GM04503 (cell line): ENCODE measurements at places on chromosomes 3 and 15.

DNA sequence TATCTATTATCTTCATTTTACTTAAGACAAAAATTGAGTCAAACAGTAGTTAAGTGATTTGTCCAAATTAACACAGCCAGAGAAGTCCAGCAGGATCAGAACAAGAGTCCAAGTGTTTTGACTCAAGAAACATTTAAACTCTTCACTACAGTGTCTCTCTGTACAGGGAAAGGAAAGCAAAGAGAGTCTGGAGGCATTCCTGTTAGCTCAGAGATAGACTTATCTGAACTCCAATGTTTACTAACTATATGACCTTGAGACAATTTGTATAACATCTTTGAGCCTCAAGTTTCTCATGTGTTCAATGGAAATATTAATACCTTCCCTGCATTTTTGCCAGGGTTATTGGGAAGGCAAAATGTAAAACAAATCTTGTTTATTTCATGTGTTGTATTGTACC lies 849.1 kb downstream of the DIPK2A start:
- no peak for DNase-seq

GRCh38 chr3:73086071-73086494 lies 24.6 kb downstream of the EBLN2 start:
- DNase-seq = no peak

GRCh38 chr3:111980716-111981456 lies 2.1 kb downstream of the ABHD10 start:
- no peak for DNase-seq

DNA sequence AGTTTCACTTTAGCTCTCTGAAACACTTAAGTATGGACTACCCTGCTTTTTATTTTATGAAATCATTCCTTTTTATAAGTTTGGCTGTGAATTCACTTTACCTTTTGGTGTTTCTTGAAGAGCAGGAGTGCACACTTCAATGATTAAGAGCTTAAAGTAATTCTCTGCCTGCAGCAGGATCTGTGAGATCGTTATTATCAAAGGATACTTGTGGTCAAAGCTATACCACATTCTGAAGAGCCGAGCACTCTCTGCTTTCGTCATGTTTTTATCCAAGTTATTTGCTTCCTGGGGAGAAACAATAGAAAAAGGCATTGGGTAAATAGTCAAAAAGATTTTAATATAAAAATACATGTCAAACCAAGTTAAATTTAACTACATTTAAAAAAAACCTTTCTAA lies 243.7 kb downstream of the CHST2 start:
- no peak for DNase-seq

DNA sequence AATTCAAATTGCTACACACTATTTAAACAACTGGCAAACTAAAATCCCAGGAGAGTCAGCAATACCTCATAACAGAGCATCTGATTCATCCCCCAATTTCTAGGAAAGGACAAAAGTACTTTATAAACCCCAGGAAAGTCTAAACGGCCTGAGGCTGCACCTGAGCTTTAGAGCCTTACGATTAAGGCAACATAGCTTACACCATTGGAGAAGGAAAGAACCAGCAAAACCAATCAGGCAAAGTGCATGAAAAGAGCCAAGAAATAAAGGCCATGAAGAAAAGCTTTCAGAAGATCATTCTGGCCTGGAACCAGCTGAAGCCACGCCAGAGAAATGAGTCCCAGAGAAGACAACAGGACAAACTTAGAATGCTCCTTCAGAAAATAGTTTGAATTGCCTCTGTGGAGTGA lies 48.1 kb downstream of the PTPN9 start:
- peak; percentile 42 for DNase-seq

- no peak for DNase-seq
Observed at GRCh38 chr3:132784502-132785025, 62.4 kb upstream of the NPHP3 start.

DNA sequence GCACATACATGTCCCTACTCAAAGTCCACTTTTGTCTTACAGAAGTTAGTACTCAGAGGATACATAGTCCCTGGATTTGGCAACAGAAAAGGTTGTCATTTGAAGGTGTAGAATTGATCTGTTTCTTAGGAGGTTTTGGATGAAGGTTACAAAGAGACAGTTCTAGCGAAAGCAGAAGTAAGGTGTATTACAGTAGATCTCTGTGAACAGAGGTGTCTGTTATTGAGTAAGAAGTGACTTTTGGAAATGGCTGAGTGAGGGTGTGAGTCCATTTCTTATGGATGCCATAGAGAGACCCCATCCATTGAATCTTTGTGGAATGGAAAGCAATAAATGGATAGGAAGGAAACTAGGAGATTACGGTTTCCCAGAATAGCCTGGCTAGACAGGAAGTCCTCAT lies 5.6 kb downstream of the ZNF662 start:
- no peak for DNase-seq

GRCh38 chr3:67419218-67419529 lies 235.2 kb downstream of the SUCLG2 start:
- DNase-seq = no peak

DNA sequence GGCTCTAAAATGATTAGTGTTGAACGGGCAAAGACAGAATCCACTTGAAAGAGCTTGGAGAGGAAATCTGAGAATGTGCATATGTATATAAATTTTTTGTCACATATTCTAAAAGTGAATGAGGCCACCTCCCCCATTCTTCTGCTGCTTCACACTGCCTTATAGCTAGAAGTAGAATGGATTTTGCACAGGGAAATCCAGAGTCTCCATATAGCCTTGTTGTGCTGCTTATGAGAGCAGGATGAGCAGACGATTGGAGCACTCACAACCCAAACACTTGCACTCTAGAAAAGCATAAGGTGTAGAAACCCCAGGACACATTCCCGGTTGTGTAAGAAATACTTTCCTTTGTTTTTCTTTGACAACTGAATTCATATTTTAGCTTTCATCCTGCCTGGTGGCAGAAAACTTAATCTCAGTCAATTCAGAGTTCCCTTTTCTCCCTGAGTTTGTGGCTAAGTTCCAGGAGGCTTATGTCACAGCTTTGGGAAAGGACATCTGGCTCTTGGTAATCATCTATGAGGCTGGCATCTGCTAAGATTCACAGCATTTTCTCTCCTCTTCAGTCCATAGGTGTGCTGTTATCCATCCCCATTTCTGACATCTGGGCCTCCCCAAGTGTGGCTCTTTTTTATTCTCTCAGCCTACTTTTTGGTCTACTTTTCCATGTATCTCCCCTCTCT lies 188.4 kb upstream of the PFN2 start:
- no peak for DNase-seq

GRCh38 chr3:4634894-4635293 lies 141.7 kb downstream of the ITPR1 start:
- DNase-seq = no peak

- DNase-seq = no peak
Observed at GRCh38 chr3:65811086-65811761, 227.5 kb downstream of the MAGI1 start.

- DNase-seq = no peak
Observed at GRCh38 chr3:112687211-112687610, 46.3 kb upstream of the CCDC80 start.

DNA sequence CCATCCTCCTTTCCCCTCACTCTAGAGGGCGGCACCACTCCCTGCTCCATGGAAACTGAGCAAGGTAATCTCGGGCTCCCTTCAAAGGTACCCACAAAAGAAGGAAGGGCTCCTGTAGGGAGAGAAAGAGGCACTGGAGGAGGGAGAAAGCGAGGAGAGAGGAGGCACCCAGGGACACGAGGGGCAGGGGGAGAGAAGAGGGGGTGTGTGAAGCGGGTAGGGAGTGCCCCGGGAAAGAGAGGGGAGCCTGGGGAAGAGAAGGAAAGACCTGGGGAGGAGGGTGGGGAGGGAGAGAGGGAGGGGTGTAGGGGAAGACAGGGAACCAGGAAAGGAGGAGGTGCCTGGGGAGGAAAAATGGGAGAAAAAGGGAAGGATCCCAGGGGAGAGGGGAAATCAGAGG lies 523 bp downstream of the VILL start:
- DNase-seq = no peak

- DNase-seq = no peak
Observed at GRCh38 chr3:149554826-149555225, 80.3 kb downstream of the TM4SF4 start.

DNA sequence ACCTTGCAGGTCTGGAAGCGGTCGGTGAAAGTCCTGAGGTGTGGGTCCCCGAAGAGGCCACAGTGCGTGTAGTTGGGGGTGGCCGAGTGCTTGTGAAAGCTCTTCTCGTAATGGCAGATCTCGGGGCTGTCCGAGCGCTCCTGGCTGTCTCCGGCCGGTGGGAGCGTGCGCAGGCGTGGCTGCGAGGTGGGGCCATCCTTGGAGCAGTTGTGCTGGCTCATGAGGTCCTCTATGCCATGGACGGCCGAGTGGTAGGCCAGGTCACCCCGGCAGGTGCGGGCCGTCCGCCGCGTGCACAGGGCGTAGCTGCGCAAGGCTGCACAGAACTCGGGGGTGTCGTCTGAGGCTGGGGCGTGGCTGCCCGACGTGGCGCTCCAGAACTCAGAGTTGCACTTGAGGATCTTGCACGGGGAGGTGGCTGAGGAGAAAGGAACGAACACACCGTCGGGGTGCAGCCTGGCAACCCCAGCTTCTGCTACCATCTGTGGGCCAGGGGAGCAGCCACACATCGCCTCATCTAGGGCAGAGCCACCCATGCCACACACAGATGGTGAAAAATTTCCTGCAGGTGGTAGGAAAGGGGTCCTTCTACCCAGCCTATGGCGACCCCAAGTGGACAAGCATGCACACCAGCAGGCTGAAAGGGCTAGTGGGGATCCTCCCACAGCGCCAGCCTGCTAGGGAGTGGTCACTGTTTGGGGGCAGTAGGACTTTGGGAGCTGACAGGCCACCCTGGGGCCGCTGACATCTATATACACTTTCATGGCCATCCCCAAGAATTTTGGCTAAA lies 36.7 kb downstream of the RGMA start:
- no peak for DNase-seq

DNA sequence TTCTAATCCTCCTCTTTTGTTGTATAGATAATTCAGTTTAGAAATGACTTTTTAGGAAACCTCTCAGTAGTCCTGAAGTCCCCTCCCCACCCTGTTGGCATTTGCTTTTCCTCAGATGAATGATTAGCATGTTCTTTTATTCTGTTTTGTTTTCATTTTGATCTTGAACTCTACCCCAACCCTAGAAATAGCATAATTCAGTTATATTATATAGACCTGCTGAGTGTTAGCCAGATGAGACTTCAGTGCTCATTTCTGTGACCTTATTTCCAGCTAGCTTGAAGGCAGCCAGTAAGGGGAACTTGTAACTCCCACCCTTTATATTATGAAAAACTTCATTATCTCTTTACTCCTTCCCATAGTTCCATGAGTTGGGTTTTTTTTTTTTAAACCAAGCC lies 41.2 kb downstream of the SNRK start:
- DNase-seq = no peak
